ENCODE measurements at places on chromosomes 7 and 10.

GRCh38 chr7:21753071-21753470 lies 192.6 kb downstream of the CDCA7L start:
- DNase-seq, result no peak

- no peak for DNase-seq
These were observed 246.5 kb upstream of the AOAH start for GRCh38 chr7:36970551-36971514.

- DNase-seq, result no peak
These were observed 48.4 kb downstream of the HGF start for GRCh38 chr7:81721437-81721836.

GRCh38 chr7:23343806-23344475 lies 44.8 kb downstream of the MALSU1 start:
- DNase-seq, result no peak

Data from stimulated activated CD4-positive, alpha-beta T cell treated with anti-CD3 and anti-CD28 coated beads, Interleukin-4, amount 100 ng/mL, for 24 hours (primary cell).